Activated T-helper 1 cell treated with Interleukin-2 at 50 U/mL for 16 hours (primary cell): ENCODE measurements at places on chromosomes 3 and 15.

- no peak for DNase-seq
Observed at GRCh38 chr3:94356581-94356980, 293.7 kb downstream of the NSUN3 start.

DNA sequence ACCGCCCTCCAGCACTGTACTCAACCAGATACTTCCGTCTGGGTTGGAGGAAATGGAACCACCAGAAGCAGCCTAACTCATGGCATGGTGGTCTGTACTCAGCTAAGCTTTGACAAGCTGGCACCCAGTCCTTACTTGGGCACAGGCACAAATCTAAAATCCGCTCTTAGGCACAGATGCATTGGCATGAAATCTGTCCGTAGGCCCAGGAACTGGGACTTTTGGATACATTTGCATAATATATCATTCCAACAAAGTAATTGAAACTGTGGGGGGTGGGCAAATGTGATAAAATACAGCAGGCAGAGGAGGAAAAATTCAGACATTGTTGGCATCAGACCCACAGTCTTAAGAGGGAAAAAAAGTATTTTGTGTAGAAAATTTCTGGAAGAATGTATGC is 75.4 kb downstream of the C3orf85 start:
- no peak for DNase-seq

GRCh38 chr3:177126015-177126773 is 71.1 kb downstream of the TBL1XR1 start:
- no peak for DNase-seq

GRCh38 chr3:43035801-43036365 is 56.8 kb downstream of the GASK1A start:
- DNase-seq = no peak
